Stimulated activated CD4-positive, alpha-beta T cell treated with anti-CD3 and anti-CD28 coated beads, Interleukin-15, amount 100 ng/mL, for 48 hours (primary cell): ENCODE measurements at places on chromosomes 3 and 15.

DNA sequence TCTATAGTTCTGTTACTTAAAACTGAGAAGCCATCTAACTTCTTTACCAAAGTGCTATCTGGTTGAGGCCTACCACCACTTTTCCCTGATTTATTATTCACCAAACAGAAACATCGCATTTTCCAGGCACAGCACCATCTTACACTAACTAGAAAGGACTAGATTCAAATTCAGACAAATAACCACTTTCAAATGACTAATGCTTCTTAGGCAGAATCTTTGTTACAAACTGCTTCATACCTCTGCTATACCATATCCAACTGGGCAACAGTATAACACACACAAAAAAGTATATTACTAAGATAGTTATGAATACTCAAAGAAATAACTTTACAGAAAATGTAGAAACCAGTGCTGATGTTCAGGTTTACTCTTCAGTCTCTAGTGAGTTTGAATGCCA is 16.6 kb downstream of the DLG1 start:
- DNase-seq, result no peak

- peak; percentile 49 for DNase-seq
Measured at GRCh38 chr3:186825294-186825821, 17.2 kb upstream of the ADIPOQ start.

GRCh38 chr3:147413686-147414389 is 4.7 kb downstream of the ZIC1 start:
- DNase-seq, result no peak

- no peak for DNase-seq
Measured at GRCh38 chr15:74431645-74432044, 2.1 kb downstream of the SEMA7A start.

DNA sequence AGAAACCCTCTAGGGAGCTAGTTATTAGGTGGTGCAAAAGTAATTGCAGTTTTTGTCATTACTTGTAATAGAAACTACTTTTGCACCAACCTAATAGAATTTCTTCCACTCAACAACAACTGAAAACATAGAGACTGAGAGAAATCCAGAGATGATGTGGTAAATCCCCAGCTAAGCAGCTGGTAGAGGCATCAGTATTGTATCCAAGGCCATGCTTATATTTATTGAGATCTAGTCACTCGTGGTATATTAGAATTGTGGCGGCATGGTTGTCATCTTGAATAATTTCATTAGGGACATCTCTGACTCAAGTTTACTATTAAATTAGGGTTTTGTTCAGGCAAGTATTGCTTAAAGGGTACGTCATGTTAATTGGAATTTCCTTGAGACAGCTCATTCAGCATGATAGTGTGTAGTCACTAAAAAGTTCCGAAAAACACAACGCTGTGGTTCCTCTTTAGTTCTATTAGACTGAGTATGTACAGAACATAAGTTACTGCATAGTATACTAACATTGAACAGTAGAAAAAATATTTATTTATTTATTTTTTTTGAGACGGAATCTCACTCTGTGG is 35.3 kb downstream of the PAK2 start:
- no peak for DNase-seq

GRCh38 chr15:76625267-76625666 is 279.9 kb downstream of the SCAPER start:
- no peak for DNase-seq

- no peak for DNase-seq
Measured at GRCh38 chr3:99901200-99901926, 83.7 kb downstream of the CMSS1 start.

- DNase-seq, result no peak
Measured at GRCh38 chr3:75737831-75738493, 47.4 kb downstream of the ZNF717 start.

- DNase-seq, result no peak
Measured at GRCh38 chr3:41026394-41027177, 172.7 kb upstream of the CTNNB1 start.

DNA sequence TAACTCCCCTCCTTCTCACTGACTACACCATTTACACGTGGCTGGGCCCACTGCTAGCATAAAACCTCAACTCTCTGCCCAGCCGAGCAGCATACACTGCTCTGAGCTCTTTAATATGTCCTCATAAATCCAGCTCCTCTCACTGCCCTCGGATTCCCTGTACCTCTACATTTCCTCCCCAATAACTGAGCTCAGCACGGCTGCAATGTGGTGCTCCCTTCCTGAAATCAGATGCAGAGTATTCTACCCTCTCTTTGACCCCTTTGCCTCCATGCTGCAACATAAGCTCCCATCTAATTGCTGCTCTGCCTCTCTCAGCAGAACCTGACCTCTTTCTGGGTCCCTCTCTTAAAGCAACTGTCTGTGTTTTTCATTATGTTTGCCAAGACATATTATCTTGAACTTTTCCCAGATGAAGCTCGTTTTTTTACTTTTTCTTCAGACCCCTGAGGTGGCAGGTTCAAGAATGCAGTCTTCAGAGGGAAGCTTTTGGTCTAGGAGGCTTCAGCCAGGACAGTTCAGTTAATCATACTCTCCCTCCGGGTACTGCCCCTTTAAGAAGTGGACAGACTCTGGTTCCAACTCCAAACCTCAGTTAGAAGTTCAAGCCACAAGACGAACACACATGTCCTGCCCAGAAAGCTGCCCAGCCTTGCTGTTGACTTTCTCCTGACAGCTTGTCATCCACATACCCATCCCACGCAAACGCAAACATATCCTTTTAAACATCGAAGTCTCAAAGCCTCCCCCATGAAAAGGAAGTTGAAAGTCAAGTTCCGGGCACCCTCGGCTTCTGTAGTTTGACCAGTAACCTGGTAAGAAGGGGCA is 81.1 kb upstream of the NEO1 start:
- no peak for DNase-seq

- no peak for DNase-seq
Measured at GRCh38 chr3:30730967-30731366, 124.6 kb downstream of the TGFBR2 start.

- no peak for DNase-seq
Measured at GRCh38 chr3:128492671-128493569, at the start of gene GATA2. GATA2 (minus strand) TSS chr3:128493201; CDS start chr3:128487031, 6,170 bp downstream.

DNA sequence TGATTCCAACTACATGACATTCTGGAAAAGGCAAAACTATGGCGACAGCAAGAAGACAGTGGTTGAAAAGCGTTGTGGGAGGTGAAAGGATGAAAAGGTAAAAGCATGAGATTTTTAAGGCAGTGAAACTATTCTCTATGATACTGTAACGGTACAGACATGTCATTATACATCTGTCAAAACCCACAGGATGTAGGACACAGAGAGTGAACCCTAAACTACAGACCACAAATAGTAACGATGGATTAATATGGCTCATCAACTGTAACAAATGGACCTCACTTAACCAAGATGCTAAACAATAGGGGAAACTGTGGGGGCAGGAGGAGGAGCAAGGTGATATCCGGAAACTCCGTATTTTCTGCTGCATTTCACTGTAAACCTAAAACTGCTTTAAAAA is 39.1 kb downstream of the MYO9A start:
- DNase-seq, result no peak
